ENCODE measurements at places on chromosomes 2 and 18.
A peak's percentile ranks its signal among the peaks of the same experiment; 100 is the strongest.

DNA sequence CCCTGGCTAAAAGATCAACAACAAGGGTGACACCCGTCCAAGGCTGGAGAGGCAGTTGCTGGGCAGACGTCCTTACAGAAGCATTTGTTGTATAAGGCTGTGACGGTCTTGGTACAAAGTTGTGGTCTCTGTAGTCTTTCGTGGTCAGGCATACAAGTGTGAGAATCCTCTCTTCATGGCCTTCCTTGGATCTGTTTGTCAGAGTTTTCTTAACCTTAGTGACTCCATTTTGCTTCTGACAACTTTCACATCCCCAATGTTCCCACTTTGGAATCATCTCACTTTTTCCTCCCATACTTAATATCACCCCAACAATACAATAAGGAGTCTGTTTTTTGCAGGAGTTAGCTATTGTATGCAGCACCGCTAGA, 72.7 kb upstream of the ZCCHC2 start:
- DNase-seq: no peak

DNA sequence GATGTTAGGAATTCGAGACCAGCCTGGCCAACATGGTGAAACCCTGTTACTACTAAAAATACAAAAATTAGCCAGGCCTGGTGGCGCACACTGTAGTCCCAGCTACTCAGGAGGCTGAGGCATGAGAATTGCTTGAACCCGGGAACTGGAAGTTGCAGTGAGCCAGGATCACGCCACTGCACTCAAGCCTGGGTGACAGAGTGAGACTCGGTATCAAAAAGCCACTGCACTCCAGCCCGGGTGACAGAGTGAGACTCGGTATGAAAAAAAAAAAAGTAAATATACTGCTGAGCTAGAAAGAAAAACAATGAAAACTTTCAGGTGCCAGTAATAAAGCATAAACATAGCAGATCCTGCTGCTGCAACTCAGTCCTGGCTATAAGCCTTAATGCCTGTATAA, 73.5 kb downstream of the STRN start:
- DNase-seq: no peak

- DNase-seq: no peak
Measured at GRCh38 chr2:185044323-185044874, 446.1 kb downstream of the ZNF804A start.

GRCh38 chr18:58541789-58542425, 87.0 kb downstream of the ALPK2 start:
- DNase-seq: peak; percentile 97

GRCh38 chr18:13321923-13322322, 103.4 kb downstream of the LDLRAD4 start:
- DNase-seq: no peak

DNA sequence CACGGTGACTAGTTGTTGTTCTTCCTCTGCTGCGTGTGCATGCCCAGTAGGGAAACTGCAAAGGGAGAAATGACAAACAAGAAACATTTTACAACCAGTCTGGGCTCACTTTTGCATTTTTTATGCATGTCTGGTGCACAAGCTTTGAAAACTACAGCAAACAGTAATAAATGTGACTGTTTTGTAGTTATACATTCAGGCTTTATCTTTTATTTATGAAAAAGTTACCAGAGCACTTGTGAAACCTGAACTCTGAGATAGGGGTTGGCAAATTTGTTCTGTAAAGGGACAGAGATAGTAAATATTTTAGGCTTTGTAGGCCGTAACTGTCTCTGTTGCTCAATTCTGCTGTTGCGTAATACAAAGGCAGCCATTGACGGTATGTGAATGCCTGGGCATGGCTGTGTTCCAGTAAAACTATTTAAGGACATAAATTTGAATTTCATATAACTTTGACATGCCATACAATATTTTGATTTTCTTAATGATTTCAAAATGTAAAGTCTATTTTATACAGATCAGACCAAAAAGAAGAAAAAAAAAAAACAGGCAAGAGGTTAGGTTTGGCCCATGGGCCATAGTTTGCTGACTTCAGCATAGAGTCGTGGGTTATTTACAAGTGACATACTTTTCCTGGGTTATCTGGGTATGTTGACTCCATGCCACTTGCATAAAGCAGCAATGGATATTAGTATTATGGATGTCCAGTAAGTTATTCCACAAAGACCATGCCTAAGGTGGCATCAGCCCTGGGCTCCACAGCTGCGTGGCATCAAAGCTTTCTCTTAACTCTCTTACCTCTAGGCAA, 53.6 kb upstream of the EML6 start:
- DNase-seq: peak; percentile 49

DNA sequence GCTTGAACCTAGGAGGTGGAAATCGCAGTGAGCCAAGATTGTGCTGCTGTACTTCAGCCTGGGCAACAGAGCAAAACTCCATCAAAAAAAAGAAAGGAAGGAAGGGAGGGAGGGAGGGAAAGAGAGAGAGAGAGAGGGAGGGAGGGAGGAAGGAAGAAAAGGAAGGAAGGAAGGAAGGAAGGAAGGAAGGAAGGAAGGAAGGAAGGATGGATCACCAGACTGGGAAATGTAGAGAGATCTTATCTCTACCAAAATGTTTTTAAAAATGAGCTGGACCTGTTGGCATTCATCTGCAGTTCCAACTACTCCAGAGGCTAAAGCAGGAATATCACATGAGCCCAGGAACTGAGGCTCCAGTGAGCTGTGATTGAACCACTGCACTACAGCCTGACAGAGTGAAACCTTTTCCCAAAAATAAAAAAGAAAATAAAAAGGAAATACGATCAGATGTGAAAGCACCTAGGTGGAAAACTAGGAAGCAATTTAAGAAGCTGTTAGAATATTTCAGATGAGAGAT, 239.4 kb downstream of the CDH7 start:
- no peak for DNase-seq

DNA sequence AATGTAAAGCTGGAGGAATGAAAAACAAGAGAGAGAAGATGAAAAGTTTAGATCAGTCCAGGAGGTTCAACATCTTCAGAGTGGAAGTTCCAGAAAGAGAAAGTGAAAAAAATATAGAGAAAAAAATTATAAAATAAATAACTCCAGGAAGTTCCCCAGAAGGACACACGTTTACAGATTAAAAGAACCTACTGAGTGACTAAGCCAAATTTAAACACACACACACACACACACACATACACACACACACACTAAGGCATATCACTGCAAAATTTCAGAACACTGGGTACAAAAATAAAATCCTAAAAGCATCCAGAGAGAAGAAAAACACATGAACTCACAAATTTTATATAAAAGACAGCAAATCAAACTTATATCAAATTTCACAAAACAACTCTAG, 85.9 kb upstream of the PMAIP1 start:
- no peak for DNase-seq

- peak; percentile 76 for DNase-seq
Measured at GRCh38 chr2:188975497-188976102, 1.4 kb downstream of the COL3A1 start.

DNA sequence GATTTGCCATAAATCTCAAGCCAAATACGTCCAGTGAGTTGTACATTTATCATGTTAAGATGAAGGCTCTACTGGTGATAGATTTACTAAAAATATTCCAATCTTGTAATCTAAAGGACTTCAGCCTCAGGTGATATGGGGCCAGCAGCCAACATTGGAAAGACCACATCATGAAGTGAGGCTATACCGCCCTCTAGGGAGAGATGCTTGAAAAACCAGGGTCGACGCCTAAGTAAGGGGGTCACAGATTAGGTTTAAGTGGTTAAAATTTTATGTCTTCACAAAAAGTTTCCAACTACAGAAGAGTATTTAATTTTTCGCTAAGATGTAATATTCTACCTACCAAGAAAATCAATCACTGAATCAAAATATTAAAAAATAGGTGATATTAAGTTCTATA, 33.3 kb downstream of the DOCK10 start:
- DNase-seq: no peak

- DNase-seq: no peak
Measured at GRCh38 chr2:2714408-2714807, 383.3 kb upstream of the MYT1L start.

DNA sequence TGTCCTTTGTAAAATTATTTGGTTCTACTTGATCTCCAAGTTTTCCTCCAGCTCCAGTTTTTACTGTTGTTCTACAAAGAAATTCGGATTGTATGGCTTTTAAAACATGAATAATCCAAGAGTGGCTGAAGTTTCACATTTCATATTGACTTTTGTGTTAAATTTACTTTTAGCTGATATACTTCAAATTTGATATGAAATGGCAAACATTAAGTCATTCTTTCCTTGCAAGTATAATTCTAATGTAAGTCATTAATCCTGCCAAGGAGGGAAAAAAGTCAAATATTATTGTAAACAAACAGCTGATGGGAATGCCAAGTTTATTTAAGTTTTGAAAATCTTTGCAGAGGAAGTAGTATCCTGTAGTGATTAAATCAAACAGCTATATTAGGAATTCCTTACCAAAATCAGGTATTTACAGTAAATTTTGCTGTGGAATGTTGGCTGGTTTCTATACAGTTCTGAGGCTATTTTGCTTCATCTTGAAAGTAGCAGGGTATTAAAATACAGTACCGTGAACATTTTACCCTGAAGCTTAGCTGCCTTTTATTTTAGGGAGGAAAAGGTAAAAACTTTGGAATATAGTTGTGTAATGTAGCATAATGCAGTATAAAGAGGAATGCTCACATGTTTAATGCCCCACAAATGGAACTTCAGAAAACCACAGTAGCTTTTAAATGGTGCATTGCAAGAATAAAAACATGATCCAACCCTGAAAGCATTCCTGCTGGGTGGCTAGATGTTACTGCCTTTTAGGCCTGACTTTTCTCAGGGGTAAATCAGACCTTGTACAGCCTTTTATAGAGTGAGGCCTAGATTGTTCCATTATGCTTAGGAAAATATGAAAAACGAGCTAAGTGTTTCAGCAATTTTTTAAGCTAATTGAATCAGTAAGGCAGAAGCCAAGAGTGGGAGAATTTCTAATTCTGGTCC, 62.7 kb upstream of the NT5C1B start:
- DNase-seq: peak; percentile 82

DNA sequence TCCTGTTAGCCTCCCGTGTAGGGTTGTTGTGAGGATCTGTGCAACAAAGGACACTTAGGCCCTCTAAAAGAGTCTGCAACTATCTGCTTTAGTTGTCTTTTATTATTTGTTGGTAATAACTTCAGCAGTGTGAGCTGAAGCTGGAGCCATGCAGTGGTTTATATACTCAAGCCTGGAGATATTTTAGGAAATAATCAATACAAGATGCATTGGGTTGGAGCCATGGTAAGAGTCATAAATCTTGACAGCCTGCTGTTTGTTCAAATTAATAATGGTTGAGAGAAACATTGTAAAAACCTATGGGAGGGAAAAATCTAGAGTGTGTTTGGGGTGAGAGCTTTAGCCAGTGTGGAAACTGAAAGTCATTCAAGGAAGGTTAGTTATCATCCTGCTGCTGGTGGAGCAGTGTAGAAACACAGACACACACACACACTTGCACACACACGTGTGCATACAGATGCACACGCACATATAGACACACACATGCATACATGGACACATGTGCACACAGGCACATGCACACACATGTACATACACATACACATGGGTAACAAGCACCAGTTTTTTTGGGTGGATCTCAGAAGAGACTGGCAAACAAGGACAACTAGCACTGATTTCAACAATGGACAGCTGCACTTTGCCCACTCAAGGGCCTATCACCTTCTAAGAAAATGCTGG, 51.0 kb downstream of the ACOXL start:
- DNase-seq: no peak

DNA sequence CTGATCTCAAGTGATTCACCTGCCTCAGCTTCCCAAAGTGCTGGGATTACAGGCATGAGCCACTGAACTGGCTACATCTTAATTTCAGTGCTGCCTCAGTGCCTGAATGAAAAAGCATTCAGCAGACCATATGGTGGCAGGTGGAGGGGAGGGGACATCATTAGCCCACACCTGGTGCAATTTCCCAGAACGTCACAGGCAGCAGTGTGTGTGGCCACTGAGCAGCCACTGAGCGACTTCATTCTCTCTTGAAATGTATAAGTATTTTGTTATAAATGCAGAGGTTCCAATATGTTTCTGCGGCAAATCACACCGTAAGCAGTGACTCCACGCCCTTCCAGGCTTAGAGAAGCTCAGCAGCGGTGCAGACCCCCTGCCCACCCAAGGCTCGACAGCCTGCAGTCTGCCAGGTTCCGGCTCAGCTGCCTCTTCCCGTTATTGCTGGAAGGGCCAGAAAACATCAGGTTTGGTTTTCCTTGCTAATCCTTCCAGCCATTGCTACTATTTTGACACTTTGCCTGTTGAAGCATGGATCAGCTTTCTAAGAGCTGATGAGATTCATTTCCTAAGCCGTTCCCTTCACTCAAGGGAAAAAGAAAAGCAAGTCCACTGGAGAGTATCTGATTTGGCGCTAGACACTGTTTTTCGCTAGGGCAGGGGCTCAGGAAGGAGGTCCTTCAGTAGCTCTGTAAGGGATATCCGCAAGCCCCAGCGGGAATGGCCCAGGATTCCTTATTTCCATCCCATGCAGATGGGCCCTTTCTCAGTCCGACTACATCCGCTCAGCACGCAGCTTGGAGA, 250.7 kb downstream of the VAPA start:
- no peak for DNase-seq

DNA sequence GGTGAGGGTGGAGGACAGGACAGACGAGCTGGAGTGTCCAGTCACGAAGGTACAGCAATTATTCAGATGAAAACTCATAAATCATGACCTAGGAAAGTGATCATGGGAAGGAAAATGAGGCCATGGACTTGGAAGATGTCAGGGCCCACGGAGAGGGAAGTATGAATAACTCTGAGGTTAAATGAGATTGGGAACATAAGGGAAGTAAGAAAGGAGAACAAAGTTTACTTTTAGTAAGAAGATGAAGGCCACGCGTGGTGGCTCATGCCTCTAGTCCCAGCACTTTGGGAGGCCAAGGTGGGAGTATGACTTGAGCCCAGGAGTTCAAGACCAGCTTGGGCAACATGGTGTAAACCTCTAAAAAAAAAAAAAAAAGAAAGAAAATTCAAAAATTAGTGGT, 56.2 kb downstream of the AQP4 start:
- no peak for DNase-seq

DNA sequence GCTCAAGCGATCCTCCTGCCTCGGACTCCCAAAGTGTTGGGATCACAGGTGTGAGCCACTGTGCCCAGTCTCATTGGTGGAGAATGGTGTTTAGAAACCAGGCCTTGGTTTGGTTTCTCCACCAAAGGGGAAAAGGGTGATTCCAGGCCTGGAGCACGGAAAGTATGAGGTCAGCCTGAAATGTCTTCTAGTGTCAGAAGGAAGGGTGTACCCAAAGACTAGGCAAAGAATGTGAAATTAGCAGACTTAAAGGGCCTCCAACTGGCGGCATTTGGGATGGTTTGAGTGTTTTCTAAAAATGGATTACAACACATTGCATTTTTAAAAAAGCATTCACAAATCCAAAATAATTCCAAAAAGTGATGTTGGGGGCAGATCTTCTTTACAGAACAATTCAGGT, 139.6 kb downstream of the SH3BP4 start:
- no peak for DNase-seq

All from AG04449 (cell line).